NCI-H2081 treated with DMSO at 0.1 percent for 48 hours (cell line): ENCODE measurements at places on chromosomes 12 and 14.

GRCh38 chr12:57694459-57695019 lies 607 bp downstream of the OS9 start:
- no peak for DNase-seq

- DNase-seq = no peak
These were observed 224.6 kb downstream of the ANO2 start for GRCh38 chr12:5720381-5721005.

DNA sequence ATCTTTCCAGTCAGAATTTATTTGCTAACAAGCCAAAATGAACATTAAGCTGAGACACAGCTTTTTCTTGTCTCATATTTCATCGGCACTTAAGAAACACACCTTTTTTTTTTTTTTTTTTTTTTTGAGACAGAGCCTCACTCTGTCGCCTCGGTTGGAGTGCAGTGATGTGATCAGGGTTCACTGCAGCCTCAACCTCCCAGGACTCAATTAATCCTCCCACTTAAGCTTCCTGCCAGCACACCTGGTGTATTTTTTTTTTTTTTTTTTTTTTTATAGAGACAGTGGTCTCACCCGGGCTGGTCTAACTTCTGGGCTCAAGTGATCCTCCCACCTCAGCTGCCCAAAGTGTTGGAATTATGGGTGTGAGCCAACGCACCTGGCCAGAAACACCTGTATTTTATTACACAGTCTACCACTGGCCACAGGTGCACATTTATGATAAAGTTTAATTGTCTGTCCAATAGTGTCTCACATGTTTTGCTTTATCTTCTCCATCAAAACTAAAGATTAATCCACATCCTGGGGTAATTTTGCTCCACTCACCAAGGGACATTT lies 62.7 kb downstream of the C2CD5 start:
- DNase-seq = no peak

DNA sequence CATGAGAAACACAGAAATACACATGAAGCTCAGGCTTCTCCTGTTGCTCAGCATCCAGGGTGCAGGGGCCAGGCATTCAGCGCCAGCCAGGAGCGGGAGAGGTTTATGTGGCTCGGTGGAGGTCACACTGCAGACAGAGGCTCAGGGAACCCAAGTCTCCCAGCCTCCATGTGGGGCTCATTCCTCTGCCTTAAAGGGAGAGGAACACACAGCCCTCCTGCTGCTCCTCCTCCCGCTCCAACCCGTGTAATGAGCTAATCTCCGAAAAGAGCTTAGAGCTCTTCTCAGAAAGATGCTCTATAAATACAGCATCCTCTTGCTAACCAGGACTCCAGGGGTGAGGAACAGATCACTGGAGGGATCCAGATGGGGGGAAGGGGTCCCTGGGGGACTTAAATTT lies 28.2 kb downstream of the FGF6 start:
- no peak for DNase-seq

DNA sequence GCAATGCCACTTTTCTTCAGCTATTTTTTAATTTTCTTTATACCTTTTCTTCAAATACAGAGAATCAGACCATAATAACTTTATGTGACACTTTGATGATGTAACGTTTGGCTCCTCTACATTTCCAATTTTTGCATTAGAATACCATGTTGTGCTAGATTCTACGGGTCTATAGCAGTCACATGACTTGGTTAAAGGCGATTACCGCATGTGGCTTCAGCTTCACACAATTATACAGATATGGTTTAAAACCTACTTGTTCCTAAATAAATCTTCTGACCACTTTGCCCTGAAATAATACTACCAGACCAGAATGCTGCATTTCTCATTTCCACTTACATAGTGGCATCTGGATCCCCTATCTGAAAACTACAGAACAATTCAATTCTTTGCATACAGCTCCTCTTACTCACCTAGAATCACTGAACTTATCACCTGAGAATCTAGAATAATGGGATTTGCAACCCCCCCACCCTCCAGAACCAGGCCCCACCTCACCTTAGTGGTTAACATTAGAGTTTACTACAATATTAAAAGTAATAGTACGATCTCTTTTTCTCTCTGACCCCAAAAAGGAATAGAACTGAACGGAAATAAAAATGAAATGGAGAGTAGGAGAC lies 1.3 kb downstream of the MAX start:
- DNase-seq = no peak

GRCh38 chr14:104315169-104315568 lies 176.8 kb downstream of the KIF26A start:
- DNase-seq = no peak

DNA sequence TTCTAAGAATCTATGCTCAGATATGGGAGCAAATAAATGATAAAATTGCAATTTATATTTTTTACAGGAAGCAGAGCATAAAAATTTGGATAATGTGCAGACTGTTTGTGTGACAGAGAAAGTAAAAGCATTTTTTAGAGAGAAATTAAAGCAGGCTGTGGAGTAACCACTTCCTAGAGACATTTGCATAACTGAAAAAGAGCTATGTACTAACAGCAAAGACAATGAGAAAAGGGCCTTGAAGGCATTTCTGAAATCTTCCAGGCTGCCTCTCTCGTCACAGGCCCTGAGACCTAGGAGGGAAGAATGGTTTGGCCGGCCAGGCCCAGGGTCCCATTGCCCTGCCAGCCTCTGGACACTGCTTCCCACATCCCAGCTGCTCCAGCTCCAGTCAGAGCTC lies 247.2 kb downstream of the ALX1 start:
- no peak for DNase-seq

- DNase-seq = no peak
These were observed 3.9 kb upstream of the KRT4 start for GRCh38 chr12:52817699-52818238.

GRCh38 chr14:95196826-95197545 lies 39.7 kb upstream of the DICER1 start:
- no peak for DNase-seq

- DNase-seq = no peak
These were observed 25.9 kb downstream of the SYNDIG1L start for GRCh38 chr14:74400031-74400685.

DNA sequence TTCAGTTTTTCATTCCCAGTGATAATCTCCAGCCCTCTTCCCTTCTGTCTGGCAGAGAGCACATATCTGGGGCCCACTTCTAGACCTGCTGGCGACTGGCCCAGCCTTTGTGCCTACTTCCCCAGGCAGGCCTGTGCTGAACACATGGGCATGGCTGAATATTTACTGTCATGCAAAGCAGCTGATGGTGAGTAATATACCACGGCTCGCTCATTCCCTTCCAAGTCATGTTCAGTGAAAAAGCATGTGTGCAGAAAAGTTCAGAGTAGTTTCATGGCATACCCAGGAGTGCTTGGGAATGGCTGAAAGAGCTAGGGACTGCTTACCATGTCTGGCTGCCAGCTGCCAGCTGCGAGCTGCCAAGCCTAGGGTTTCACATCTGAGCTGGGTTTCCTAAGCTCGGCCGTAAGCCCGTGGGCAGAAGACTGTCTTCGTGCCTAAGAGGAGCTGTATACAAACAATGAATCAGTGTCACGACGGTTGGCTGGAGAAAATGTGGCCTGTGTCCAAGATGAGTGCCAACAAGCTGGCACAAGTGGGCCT lies 179.9 kb upstream of the PELI2 start:
- DNase-seq = no peak

DNA sequence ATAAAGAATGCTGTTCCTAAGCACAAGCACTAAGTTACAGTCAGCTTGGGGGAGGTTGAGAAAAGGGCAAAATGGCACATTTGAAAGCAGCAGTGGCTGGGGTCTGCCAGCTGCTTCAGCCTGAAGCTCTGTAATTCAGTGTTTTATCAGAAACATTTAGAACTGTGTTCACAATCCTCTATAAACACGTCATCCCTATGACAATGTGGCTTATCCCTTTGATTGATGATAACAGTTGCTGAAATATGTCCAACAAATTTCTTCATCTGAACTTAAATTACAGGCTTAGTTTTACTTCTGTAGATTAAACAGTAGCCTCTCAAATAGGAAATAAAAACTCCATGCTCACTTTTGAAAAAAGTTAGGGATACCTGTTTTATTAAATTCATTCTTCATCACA lies 108.8 kb downstream of the VEZT start:
- no peak for DNase-seq

DNA sequence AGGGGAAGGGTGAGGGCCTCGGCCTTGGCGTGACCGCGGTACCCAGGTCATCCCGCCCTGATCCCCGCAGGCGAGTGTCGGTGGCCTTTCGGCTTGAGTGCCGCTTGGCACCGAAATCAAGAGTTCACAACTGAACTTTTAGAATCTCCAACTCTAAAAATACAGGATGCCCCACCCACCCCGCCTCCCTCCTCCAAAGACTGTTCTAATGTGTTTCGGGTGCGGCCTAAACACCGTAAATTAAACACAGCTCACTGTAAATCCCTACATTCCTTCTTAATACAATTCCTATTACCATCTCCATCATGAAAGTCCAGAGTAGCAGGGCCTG lies 11.4 kb downstream of the SCNN1A start:
- no peak for DNase-seq

DNA sequence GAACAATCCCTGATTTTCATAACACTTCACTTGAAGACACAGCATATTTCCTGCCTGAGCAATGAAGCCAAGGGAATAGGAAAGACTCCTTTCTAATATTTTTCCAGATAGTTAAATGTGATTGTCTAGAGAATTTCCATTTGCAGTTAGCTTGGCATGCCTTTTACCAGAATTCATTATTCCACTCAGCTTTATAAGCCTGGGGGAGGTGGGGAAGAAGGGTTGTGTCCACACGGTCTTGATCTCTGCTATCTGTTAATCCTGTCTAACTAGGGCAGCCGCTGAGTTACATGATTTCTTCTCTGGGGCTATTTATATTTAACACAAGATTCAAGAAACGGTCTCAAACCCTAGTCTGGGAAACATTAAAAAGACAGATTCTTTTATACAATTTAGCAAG lies 146.6 kb upstream of the FSCB start:
- no peak for DNase-seq

- no peak for DNase-seq
These were observed 6.7 kb downstream of the TAS2R43 start for GRCh38 chr12:11085419-11085818.

DNA sequence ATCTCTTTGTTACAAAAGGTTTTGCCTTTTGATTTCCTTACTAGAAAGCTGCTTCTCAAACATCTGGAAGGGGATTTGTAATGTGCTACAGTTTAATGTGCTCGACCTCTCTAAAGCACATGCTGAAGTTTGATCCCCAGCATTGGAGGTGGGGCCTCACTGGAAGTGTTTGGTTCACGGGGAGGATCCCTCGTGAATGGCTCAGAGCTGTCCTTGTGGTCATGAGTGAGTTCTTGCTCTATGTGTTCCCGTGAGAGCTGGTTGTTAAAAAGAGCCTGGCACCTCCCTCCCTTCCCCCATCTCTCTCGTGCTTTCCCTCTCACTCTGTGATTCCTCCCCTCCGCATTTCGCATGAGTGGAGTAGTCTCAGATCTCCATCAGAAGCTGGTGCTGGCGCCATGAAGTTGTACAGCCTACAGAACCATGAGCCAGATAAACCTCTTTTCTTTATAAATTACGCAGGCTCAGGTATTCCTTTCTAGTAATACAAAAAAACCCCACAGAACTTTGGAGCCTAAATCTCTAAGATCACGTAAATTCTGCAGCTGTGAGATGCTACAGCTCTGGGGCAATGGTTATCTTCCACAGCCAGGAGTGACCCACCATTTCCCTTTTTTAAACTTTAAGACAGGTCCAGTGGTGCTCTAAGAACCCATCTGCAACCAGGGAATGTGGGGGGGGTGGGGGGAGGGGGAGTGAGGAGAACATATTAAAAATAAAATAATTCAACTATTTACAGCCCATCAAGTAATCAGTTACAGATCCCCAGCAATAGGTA lies 214.4 kb downstream of the FOXN3 start:
- DNase-seq = no peak

DNA sequence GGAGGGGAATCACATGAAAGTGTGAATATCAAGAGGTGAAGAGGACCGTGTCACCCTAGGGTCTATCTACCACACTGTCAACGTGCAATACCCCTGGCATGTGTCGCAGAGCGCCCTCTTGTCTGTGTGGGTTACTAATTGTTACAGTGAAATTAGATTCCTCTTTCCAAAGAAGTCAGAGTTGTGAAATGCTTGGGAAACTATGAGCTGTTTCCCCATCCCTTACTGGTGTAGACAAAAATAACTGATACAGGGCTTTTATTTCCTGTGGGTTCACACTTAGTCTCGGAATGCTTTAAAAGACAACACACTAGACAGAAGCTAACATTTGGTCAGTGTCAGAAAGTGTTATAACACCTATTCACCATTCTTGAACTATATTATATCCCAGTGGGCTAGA lies 597.3 kb downstream of the NRXN3 start:
- no peak for DNase-seq

DNA sequence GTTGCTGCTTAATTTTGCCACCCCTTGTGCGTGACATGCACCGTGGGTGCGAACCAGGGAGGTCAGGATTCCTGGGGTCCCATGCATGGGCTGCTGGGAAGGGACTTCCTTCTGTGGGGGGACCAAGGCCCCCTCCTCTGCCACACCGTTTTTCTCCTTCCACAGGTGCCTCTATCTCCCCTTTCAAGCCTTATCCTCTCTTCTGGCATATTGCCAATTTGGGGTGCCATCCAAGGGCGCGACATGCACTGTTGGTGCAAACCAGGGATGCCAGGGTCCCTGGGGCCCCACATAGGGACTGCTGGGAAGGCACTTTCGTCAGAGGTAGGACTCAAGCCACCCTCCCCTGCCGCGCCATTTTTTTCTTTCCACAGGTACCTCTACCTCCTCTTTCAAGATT lies 289.0 kb downstream of the ALG10 start:
- DNase-seq = no peak
